ENCODE measurements at places on chromosomes 7 and 10.
A peak's percentile ranks its signal among the peaks of the same experiment; 100 is the strongest.

DNA sequence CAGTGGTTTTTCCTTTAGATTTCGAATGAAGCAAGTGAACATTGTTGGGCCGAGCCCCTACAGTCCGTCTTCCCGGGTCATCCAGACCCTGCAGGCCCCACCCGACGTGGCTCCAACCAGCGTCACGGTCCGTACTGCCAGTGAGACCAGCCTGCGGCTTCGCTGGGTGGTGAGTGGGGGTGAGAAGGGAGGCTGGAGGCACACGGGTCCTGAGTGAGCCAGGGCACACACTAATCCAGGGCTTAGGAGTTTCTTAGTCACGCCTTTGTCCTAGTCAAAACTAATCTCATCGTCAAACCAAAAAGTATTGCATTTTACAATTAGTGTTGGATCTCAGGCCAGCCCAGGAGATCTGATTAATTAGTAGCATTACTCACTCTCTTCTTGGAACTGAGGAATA, 568.8 kb upstream of the FOXK1 start:
- no peak for DNase-seq

DNA sequence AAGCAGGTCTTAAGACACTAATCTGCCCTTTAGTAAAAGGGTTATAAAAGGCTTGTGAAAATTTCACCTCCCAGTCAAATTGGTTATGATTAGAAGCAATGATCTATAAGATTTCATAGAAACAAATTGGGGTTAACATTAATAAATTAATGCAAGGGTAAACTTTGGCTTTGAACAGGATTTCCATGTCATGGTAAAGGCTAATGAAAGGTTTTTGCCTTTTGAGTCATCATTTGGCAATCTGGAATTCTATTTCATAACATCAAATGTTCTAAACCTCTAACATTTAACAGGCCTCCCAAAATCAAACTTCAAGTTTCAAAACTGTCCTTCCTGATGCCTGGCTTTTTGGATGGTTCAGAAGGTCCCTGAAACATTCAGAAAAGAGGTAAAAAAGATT, 62.4 kb downstream of the COA1 start:
- no peak for DNase-seq

GRCh38 chr7:124032369-124033094, at the start of gene TMEM229A:
TMEM229A (minus strand) TSS chr7:124033067; CDS start chr7:124033003, 64 bp downstream.
- peak; percentile 46 for DNase-seq

- DNase-seq = no peak
Measured at GRCh38 chr10:18351421-18351820, 211.2 kb downstream of the CACNB2 start.

DNA sequence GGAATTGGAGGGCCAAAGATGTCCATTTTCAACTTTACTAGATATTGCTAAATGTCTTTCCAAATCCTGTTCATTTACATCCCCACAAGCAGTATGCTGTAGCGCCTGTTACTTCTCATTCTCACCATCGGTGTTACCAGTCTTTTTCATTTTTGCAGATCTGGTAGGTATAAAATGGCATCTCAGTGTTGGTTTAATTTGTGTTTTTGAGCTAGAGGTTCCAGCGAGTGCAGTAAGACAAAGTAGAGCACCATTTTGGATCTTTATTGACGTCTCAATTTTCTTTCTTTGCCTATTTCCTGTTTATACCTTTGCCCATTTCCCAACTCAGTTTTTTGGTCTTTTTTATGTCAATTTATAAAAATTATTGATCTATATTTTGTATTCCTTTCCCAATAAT, 55.6 kb downstream of the NRF1 start:
- DNase-seq = no peak

DNA sequence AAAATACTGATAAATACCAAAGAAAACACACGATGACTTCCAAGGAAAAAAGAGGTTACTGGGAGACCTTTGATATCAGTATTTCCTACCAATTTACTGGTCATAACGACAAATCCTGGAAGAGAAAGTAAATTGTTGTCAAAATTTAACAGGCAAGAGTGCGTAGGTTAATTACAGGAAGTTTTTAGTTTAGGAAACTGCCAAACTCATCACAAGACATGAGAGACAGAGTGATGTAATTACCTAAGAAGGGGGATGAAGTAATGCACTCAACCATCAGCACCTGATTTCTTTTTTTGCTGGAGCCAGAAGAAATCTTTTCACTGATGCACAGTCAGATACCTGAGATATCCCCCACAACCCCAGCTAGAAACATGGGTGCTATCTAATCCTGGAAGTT, 16.8 kb downstream of the MACC1 start:
- no peak for DNase-seq

GRCh38 chr10:91856637-91857036, 52.6 kb downstream of the FGFBP3 start:
- DNase-seq = no peak

- DNase-seq = no peak
Measured at GRCh38 chr10:44969854-44970253, 8.8 kb downstream of the DEPP1 start.

DNA sequence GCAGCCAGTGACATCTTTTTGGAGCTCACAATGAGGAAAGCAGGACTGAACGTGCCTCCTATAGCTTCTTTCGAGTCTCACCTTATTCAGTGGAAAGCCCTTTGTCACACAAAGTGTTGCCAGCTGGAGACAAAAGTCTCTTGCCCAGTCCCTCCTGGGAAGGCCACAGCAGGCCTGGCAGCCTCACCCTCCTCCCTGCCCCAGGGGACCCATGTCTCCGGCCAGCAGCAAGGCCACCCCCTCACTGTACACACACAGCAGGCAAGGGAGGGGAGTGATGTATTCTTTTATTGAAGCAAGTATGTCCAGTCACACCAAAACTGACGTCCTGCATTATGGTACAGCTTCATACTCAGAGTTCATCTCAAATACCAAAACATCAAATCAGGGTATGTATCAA, 56.0 kb downstream of the CSGALNACT2 start:
- DNase-seq = no peak

DNA sequence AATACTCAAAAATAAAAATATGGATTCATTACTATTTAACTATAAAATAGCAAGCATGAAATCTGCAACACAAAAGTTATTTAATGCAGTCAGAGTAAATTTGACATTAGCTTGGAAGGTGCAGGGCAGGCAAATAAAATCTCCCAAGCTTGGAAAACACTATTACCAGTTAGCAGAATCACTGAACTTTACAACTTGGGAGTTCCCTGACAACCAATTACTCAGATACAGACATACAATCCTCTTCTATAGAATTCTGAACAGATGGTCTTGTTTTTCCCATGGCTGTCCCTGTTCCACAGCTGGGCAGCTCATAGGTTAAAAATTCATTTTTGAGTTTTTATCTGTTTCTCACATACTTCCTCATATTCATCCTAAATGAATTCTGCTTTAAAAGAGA, 1002.6 kb downstream of the SORCS3 start:
- DNase-seq = no peak

- DNase-seq = no peak
Measured at GRCh38 chr7:117145333-117145732, 177.5 kb downstream of the WNT2 start.

- no peak for DNase-seq
Measured at GRCh38 chr10:75773813-75774782, 342.7 kb downstream of the LRMDA start.

GRCh38 chr7:698515-699475, 27.7 kb upstream of the DNAAF5 start:
- no peak for DNase-seq

DNA sequence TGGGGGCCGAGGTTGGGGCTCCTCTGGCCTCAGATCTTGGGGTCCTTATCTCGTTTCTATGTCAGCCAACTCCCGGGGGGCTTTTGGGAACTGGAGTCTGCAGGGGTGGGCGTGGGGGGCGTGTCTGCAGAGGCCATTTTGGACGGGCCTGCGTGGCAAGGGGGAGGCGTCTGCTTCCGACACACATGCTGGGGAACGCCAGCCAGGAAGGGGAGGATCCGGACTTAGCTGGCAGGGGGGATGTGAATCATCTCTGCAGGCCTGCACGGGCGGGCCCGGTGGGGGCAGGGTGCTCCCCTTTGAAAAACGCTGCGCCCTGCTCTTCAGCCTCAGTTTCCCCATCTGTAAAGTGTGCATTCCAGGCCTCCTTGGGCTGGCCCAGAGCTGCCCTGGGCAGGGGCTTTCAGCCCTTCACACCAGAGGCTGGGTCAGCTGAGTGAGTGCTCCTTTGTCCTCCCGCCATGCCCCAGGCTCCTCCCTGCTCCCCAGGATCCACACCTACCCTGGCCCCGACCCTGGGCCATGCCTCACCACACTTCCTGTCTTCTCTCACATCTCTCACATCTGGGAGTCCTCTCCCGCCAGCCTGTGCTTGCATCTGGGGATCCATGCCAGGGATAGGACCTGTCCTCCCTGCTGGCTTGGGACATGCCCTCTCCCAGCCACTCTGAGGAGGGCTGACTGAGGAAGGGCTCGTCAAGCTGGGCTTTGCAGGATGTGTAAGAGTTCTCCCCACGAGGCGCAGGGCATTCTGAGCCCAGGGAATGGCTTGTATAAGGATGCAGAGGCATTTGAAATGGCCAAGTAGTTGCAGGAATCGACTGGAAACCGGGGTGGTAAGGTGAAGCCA, 172.6 kb upstream of the TNRC18 start:
- DNase-seq = no peak

- peak; percentile 63 for DNase-seq
Measured at GRCh38 chr10:130345728-130346127, 209.5 kb downstream of the GLRX3 start.

- no peak for DNase-seq
Measured at GRCh38 chr10:84204610-84205009, 10.3 kb downstream of the CDHR1 start.

DNA sequence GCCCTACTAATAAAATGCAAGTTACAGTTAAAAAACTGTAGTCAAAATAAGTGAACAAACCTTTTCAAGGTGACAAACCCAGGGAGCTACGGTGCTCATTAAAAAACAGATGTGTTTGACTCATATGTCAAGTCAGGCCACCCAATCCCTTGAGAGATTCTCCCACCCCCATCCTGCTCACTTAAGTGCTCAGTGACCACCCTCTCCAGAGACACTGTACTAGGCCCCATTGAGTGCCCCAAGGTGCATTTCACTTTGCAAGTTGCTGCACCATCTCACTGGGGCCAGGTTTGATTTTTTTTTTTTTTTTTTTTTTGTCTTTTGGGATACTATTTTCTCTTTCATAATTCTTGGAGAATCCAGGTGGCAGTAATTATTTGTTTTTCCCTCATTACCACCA, 1.9 kb downstream of the ERV3-1 start:
- no peak for DNase-seq

DNA sequence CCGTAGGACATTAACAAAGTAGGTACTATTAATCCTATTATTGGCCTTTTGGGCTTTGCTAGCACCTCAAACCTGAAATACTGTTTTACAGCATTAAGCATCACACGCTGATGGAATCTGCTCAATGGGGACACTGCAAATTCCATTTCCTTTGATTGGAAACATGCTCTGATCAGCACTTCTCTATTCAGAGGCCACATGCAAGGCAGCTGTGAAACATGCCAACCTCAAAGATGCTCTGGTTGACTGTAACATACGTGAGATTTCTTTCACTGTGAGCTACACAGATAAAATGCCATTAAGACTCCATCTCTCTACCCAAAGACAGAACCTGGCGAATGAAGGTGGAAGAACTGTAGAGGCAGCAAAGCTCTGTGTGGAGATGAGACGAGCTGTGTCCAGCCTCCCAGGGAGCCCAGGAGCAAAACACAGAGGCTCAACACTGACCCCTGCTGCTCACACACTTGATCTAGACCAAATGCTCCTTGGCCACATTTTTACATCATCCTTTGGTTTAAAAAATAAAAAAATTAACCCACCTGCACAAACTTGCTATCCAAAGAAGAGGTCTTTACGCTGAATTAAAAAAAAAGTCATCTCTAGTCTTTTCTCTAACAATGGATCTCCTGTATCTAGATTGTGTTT, 8.0 kb downstream of the RSU1 start:
- DNase-seq = no peak

DNA sequence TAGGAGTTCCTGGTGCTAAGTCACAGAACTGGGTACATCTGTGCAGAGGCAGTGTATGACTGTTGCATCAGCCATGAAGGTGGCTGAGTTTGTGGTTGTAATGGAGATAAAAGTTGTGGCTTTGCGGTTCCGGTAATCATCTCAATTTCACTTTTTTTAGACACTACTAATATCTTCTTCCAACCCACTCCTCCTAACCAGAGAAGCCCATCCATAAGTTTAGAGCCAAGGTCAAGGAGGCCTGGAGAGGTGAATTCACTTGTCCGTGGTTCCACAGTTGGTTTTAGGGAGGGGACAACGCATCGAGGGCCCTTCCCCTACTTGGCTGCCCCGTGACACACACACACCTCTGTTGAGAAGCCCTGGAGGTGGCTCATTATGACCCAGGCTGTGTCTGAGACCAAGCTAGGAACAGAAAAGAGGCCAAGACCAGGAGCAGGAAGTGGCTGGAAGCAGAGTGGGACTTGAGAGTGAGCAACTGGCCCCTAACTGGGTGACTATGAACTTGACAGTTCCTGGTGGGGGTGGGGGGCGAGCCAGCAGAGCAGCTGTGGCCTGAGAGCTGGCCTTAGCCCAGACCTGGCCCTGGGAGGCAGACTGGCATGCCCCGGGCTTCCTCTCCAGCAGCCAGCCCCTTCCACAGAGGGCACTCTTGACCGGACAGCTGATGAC, 66.8 kb upstream of the COL13A1 start:
- DNase-seq = no peak

GRCh38 chr7:14207138-14207537, 217.7 kb upstream of the ETV1 start:
- DNase-seq = no peak

- DNase-seq = no peak
Measured at GRCh38 chr10:86632009-86632800, 22.1 kb upstream of the OPN4 start.

DNA sequence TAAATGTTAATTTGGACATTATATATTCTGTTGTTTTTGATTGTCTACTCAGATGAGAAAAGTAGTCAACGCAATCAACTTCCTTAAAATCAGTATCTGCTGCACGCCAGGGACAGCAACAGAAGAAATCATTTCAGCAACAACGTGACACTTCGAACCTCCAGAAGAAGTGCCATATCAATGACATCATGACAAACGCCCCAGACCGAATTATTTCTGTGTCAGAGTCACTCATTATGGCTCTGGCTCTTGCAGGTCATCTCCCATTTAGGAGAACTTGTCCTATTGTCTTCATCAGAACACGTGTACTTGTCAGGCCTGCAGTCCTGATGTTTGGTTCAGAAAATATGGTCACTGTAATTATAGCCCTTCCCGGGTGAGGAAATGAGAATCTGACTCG, 276.3 kb downstream of the ADARB2 start:
- DNase-seq = no peak

Measured in NCI-H2029 treated with DMSO at 0.1 percent for 48 hours (cell line).